HS-27A (cell line): ENCODE measurements at places on chromosomes 3 and 15.

GRCh38 chr15:67560320-67560719 is 17.8 kb downstream of the MAP2K5 start:
- no peak for DNase-seq

GRCh38 chr15:69893863-69894262 is 203.9 kb downstream of the TLE3 start:
- DNase-seq = no peak

DNA sequence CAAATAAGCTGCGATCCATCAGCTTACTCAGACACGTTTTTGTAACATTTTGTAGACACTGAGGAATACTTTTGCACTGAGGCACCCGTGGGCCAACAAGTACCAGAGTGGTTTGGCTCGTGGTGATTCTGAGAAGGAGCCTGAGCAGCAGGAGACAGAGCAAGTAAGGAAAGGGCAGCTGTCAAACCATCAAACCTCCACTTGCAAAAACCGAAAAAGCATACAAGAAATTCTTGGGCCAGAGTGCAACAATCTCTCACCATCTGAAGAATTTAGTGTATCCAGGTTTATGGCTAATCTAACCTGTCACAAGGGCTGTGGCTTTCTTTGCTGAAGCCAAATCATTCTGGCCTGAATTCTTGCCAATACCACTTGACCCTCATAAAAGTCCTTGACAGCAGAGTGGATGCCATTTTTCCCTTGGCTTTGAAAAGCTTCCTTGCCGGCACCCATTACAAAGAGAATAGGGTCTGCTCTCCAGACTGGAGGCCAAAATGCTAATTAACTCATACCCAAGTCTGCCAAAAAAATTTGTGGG is 56.7 kb downstream of the MYO1E start:
- DNase-seq = peak; percentile 66

GRCh38 chr3:11556851-11557644 is 86.7 kb downstream of the VGLL4 start:
- no peak for DNase-seq

- DNase-seq = no peak
Observed at GRCh38 chr15:64982472-64982871, 7.2 kb downstream of the SPG21 start.

GRCh38 chr3:55294557-55294956 is 192.5 kb downstream of the WNT5A start:
- DNase-seq = no peak

- no peak for DNase-seq
Observed at GRCh38 chr3:37262816-37263393, 88.5 kb upstream of the LRRFIP2 start.

DNA sequence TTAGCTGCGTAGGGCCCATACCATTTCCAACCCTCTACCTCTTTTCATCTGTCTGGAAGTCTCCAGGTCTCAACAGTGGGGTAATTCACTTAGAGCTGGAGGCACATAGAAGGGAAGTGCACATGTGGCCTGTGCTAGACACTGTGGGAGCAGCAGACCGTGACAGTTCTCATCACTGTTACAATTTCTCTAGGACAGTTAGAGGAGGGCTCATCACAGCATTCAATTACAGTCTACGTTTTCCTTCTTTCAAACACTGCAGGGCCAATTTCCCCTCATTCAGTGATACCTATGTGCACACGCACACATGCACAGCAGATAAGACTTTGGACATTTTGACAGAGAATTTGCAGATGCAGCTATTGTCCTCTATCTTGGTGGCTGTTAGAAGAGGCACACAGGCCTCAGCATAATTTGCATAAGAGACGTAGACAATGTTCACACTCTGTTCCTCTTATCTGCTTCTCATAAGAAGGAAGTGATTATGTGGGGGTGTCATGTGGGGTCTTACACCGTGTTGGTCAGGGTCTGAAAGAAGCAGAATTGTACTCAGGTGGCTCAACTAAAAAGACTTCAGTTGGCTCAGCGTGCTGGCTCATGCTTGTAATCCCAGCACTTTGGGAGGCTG is 12.6 kb upstream of the HRG start:
- DNase-seq = no peak

GRCh38 chr3:55443346-55443745 is 43.8 kb downstream of the WNT5A start:
- DNase-seq = no peak

DNA sequence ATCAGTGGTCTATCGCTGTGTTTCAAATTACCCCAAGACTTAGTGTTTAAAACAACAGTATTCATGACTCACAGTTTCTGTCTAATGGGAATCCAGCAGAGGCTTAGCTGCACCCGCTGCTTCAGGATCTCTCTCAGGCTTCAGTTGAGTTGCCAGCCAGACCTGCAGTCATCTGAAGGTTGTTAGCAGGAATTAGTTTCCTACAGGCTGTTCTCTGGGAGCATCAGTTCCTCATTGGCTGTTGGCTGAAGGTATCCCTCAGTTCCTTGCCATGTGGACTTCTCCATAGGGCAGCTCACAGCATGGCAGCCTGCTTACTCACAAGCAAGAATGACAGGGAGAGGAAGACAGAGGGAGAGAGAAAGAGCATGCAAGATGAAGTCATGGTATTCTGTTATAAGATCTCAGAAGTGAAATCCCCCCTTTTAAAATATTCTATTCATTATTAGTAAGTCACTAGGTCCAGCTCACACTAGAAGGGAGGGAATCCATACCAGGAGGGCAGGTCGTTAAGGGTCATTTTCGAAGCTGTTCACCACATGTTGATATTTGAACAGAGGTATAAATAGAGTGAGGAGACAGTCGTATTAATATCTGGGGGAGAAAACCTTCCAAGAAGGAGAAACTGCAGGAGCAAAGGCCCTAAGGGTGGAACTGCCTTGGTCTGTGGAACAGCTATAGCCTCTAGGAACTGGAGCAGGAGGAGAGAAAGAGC is 473.9 kb upstream of the PPP2R3A start:
- DNase-seq = no peak

DNA sequence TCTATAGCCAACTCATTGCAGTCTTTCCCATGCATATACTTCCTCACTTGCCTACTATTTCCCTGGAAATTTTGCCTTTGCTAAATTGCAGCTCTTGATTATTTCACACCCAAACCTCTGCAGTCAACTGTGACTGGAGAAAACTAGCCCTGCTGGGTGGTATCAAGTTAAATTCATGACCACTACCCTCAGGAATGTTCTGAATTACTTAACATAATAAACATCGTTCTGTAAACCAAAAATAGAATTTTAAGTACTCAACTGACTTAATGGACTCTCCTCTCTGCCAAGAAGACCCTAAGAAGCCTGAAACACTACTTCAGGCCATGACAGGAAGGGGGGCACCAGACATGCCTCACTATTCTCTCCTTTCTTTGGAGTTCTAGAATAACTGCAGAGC is 1278.0 kb upstream of the GBE1 start:
- no peak for DNase-seq

DNA sequence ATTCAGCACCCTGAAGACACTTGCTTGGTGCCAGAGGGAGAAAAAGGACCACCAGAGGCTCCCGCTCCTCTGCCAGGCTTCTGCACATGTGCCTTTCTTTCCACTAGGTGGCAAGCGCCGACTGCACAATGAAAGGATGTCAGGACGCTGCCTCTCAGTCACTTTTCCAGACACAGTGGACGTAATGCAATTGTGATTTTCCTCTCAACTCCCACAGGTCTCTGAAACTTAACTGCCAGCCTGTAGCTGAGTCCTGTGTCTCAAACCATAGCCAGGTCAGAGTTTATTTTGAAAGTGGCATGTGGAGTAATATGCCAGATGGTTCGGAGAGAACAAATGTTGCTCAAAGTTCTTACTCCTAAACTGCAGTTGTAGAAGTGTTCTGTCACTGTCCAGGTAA is 162.9 kb downstream of the ITPR1 start:
- peak; percentile 9 for DNase-seq

DNA sequence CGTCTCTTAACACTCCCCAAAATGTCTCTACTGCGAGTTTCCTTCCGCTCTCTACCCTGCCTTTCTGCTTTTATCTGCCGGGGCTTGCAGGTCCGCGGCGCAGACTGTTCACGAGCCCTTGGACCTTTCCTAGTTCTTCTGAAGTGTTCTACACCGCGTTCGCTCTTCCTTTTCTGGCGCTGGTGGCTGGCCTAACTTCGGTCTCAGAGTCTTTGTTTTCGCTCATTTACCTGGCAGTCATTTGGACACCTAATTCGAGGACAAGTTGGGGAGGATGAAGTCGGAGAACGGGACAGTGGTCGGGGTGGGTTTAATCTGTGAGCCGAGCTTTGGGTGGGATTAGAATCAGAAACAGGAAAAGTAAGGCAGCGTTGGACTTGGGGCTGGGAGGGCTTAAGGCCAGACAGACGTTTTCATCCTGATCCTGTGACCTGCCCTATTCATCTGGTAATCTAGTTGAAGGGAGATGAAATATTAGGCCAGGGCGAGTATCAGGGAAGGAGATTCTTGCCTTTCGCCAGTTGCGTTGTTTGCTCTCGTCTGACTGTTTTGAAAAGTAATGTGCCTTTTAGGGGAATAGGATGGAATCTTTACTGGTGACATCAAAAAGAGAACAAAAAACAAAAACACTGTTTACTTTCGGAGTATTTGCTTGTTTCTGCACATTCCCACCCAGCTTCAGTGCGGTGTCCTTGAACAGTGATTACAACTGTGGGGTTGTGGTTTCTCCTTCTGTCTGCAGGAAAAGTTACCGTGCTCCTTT is 1.8 kb downstream of the DIPK2A start:
- DNase-seq = peak; percentile 61

DNA sequence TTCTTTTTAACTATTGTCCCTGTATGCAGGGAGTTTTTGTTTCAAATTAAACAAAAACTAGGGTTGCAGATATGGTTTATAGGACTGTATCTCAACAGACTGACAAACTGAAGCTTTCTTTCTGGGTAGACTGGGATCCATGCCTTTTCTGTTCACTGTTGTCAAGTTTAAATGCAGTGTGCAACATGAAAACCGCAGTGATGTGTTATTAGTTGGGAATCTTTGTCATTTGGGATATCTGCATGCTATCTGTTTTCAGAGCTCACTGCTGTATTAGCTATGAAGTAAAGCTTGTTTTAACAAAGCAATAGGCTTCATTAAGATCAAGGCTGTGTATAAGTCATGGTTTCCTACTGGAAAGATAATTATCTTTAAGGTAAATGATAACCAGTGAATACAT is 21.4 kb upstream of the MCF2L2 start:
- DNase-seq = no peak

- DNase-seq = no peak
Observed at GRCh38 chr3:143826296-143826695, 22.0 kb downstream of the SLC9A9 start.

DNA sequence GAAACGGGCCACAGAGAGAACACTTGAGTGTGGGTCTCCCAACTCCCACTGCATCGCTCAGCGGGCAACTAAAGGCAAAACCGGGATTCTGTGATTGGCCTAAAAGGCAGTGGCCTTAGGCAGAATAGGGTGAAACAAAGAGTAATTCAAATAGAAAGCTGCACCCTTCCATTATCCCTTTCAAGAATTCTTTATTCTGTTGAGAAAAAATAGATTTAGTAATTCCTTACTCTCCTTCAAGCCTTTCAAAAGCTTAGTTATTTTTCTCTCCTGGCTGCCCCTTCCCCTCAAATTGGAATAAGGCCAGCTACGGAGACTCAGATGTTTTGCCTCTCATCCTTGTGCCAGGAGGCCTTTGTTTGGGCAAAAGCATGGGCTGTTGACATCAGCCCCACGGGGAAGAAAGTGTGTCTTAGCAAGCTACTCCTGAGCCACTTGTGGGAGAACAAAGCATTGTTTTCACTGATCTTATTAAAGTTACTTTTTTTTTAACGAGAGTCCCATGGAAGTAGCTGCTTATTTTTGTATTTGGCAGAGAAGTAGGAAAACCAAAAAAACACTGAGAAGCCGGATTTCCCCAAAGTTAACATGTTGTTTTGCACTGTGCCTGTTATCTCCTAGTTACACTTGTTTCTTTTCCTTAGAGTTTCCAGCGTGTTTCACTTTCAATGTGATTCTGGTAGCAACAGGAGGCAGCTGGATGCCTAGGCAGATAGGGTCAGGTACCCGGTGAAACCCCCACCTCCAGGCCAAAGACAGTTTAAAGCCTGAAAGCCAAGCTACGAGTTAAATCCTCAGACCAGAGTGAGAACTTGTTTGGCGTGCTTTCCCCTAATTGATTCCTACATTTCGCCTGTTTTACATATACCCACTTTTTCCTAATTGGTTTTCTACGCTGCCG is 2.2 kb downstream of the ST6GAL1 start:
- no peak for DNase-seq

GRCh38 chr15:43095708-43096347 is 10.0 kb downstream of the UBR1 start:
- DNase-seq = peak; percentile 29

DNA sequence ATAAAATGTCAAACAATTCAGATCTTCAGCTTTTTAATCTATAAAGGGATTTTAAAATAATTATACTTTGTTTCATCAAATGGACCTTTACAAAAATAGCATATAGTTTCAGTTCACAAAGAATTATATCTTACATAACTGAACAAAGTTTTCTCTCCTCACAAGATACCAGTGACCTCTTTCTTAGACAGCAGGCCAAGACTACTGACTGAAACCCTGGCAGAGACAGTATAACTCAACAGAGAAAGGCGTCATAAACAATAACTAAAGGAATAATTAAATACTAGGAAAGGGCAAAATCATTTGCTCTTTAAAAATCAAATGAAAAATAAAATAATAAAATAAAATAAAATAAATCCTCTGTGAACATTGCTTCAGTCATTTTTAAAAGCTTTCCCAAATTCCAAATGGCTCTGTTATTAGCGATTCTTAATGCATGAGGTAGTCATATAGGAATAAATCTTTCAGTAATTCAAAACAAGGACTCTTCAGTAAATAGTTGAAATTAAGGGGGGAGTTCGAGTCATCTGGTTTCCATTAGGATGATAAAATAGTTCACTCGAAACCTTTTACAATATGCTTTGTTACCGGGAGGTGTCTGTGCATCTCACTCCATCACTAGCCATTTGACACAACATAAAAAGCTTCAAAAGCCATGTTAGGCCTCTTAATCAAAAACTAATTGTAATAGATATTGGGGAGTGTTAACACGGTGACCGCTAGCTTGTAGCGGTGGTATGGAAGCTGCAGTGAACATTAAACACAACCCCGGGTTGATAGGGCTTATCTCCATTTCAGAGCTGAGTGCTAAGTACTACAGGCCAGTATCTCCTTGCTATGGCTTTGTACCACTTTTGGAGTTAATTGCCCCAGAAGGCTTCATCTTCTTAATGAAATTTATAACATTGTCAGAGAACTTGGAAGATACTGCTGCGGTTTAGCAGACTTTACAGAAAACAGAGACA is 142.9 kb upstream of the NR2F2 start:
- no peak for DNase-seq

DNA sequence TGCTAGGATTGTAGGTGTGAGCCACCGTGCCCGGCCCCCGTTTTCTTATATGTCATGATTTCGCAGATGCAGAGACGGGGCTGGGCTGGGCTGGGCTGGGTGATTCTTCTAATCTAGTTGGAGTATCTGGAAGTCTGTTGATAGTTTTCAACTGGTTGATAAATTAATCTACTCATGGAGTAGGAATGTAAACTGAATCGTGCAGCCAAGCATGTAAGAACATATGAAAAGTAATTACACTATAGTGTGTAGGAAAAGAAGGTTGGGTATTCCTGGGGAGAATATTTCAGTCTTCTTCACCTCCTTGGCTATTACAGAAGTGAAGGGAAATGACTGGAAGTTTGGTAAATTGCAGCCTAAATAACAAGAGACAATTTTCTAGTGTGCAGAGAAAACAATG is 82.6 kb upstream of the MAGI1 start:
- no peak for DNase-seq

- DNase-seq = no peak
Observed at GRCh38 chr3:128195369-128195768, 42.1 kb downstream of the EEFSEC start.
